ENCODE measurements at places on chromosomes 2 and 18.

DNA sequence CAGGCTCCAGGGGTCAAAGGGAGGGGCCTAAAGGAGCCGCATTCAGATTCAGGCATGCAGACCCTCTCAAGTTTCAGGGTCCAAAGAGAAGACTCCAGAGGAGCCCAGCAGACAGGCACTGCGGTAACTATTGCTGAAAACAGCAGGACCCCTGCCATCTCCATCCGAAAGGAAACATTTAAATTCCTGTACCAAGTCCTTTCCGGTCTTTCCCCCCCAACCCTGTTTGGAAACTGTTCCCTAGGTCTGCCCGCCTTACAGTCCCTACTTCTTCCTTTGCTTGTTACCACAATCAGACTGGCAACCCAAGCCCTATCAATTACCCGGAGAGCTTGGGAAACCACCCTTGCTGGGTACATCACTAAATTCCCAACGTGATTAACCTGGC, 82.0 kb downstream of the DNMT3A start:
- no peak for DNase-seq

- no peak for DNase-seq
Observed at GRCh38 chr18:60996822-60997221, 336.4 kb upstream of the CDH20 start.

DNA sequence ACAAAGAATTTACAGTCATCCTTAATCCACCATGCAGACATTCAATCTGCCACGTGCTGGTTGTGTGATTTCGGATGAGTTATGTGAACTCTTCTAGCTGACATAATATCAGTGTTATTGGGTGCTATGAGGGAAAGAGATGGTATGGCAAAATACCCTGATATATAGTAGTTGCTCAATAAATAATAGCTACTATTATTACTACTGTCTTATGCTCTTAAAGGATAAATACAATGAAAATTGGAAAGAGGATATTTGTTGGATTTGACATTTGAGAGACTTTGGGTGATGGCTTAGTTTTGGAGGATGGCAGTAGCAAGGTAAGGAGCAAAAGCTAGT, 86.5 kb downstream of the MYO3B start:
- DNase-seq: no peak

DNA sequence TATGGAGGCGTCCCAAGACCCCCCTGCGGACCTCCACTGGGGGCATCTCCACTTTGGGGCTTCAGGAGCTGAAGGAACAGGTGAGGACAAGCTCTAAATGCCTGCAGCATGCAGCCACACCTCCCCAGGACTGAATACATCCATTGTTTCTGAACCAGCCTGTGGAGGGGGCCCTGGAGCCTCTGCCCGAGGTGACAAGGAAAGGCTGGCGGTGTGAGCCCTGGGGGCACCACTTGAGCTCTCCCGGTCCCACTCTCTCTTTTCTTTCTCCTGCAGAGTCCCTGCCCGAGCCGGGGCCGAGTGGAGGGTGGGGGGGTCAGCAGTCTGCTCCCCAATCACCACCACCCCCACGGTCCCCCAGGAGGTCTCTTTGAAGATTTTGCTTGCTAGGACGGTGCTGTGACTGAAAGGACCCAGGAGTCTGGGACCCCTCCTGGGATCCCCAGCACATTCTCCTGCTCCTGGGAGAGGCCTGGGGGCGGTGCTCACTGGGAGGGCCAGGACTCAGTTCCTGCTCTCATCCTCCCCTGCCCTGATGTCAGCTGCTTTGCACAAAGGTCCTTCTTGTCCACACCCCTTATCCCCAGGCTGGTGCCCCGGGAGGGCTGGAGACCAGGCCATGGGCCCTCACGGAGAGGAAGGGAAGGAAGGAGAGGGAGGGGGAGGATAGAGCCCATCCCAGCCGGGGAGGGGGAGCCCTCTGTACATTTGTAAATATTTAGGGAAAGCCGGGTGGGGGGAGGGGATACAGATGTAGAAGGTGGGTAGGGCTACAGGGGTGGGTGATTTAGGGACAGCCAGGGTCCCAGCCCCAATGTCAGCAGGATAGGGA, 5.7 kb downstream of the CHPF start:
- DNase-seq: no peak

DNA sequence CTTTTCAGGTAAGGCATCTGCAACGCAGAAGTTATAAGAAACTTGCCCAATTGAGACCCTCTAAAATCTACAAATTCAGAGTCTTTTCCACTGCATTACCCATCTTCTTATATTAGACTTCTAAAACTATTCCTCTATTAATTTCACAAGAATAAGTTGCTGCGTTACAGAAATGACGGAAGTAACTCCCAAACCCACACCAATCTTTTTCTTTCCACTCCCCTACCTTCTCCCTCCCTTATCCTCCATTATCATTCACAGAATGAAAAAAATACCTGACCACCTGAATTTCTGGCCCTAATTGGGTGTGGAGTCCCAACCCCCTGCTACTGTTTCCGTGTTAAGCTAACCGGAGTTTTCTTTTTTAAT, 689 bp downstream of the RPRD1A start:
- no peak for DNase-seq

DNA sequence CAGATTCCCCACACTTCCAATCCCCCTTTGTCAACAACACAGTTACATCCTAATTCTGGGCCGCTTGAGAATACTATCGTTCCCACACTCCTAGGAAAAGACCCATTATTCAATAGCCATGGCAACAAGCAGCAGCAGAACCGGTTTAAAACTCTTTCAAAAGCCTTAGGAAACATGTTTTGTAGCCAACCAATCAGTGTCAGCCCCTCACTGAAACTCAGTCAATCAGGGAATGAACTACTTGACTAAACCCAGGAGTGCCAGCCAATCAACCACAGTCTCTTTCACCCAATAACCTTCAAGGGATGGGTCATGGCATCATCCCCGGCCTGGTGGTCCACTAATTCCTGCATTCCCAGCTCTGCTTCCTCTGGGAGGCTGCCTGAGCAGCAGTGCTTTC, 204.8 kb upstream of the HS6ST1 start:
- DNase-seq: no peak

DNA sequence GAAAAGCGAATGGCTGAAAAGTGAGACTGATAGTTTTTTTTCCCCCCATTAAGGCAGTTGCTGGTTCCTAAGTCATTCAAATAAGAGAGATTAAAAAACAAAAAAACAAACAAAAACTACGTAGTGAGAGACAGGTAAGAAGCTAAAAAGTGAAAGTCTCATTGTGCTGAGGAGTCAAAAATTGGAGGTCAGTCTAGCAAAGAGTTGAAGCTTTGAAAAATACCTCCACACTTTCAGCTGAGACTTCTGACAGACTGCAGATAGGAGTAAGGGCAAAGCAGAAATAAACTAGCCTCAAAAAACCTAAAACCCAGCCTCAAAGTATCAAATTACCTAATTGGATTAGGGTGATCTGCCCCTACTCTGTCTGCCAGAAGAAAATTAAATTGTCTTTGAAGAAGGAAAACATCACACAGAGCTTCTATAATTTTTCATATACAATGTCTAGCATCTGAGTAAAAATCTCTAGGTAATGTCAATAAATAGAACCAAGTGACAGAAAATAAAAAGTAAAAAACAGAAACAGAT, 10.9 kb upstream of the EIF2AK3 start:
- DNase-seq: no peak

GRCh38 chr2:71353248-71353647, 21.7 kb downstream of the ZNF638 start:
- DNase-seq: no peak

DNA sequence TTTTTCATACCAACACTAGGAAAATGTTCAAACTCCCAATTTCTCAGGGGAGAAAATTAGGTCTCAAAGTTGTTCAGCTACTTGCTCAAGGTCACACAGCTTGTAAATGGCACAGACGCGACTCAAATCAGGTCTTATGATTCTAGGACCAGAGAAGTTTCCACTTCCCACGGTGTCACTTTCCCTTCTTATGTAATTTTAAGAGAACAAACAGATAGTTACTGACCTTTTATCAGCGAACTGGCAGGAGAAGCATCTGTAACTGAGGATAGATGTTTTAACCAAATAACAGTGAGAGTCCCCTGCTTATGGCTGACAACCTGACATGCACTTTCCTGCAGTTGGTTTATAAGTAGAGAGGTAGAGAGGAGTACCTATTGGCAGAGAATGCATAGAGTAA, 2.1 kb upstream of the KCNJ3 start:
- DNase-seq: no peak

GRCh38 chr2:62369541-62370202, 136.3 kb downstream of the TMEM17 start:
- no peak for DNase-seq

- DNase-seq: no peak
Observed at GRCh38 chr2:100206731-100207255, 64.4 kb upstream of the AFF3 start.

DNA sequence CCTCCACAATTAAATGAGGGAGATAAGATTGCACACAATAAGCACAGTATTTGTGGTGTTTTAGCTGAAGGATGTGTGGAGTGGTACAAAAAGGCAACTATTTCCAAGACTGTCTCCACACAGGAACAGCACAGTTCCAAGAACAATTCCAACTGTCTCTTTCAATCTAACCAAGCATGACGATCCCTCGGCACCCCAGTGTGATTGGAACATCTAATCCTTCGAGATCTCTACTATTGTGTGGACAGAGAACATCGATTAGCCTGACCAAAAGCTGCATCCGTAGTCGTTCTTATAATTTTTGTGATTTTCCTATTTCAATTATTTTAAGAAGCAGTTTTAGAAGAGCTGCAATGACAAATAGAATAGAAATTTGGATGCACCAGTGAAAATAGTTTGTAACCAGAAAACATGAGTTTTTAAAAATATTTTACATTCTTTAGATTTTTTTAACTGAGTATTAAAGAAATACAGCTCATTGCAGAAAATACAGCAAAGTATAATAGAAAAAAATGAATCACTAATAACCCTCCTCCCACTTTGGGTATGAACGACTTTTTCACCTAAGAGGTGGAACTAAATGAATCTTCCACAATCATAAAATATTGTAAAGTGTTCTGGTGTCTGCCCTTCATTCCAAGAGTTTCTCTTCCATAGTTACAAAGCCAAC, 76.4 kb upstream of the CABLES1 start:
- DNase-seq: no peak

DNA sequence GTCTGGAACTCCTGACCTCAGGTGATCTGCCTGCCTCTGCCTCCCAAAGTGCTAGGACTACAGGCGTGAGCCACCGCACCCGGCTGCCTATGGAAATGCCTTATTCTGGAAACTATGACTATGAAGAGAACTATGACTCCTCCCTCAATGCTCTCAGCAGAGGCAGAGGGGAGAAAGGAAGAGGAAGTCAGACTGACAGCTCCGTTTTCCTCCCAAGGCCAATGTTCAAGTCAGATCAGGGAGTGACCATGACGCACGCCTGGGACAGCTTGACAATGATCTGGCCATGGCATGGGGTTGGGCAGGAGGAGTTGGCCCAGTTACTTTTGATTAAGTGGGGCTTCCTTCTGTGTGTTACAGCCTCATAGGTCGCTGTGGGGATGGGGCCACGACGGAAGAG, 44.3 kb upstream of the MRPL33 start:
- DNase-seq: no peak

- peak; percentile 55 for DNase-seq
Observed at GRCh38 chr2:32168513-32168912, 2.8 kb downstream of the SLC30A6 start.

GRCh38 chr2:96684883-96685576, 42.5 kb downstream of the FER1L5 start:
- DNase-seq: no peak

- DNase-seq: no peak
Observed at GRCh38 chr2:208542465-208543041, 136.0 kb downstream of the PTH2R start.

DNA sequence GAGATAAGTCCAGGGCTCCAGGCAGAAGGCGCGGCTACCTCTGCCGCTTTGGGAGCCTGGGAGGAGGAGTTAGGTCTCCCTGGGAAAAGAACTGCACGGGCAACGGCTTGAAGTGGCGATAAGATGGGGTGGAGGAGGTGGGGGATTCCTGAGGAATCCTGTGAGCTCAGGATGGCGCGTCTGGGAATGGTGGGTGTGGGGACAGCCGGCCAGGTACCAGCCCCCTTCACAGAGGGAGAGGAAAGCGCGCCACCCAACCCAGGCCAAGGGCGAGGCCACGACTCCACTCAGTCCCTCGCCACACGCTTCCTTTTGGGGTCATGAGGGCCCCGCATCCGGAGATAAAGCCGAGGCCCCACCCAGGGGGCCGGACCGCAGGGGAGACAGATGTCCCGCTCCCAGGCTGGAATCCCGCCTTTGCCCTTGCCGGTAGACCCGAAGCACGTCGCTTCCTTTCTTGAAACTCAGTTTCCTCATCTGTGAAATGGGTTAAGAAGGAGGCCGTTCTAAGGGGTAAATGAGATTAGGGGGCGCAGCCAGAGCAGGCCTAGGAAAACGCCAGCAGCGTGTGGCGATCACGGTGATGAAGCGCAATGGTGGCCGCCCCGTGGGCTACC, 1.7 kb upstream of the CTDSP1 start:
- peak; percentile 98 for DNase-seq

DNA sequence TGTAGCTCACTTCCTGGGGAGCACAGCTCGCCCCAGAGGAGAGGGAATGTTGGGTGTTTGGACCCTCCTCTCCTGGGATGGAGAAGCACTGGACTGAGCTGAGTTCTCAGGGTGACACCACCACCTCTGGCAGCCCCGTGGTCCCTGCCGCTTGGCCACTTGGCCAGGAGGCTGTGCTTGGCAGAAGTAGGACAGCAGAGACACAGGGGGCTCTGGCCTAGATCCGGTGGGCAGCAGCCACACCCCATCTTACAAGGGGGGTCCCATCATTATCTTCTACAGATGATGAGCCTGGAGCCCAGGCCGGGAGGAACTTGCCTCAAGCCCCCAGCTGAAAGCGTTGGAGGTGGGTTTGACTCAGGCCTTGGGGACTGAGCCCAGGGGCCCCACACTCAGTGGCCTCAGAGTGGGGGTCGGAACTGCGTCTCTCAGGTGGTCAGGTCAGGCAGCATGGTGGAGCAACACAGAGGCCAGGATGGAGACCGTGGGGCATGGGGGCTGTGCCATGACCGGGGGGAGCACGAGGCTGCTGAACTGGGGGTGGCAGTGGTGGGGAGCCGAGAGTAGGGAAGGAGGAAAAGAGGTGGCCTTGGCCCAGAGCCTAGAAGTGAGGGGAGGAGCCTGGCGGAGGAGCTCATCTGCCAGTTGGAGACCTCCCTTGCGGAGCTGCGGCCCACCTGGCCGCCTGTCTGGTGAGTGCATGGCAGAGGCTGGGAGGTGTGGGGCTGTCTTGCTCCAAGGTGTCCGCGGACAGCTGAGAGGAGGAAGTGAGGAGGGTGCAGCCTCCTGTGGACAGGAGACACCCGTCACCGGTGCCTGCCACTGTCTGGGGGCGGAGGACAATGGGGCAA, 63.6 kb upstream of the HDAC4 start:
- no peak for DNase-seq

DNA sequence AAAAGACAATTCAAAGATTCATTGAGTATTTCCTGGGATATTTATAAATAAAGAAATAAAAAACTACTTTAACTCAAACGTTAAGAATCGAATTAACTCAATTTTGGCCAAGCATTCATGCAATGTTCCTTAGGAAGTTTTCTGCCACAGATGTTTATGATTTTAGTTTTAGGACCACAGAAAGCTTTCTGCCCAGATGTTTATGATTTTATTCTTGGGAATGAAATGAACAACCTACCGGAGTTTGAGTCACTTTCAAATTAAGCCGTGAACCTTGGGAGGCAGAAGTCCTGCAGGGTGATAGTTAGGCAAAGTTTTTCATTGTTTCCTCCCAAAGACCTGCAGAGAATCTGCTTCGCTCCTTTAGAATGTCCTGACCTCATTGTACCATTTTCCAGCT, 34.7 kb upstream of the MBP start:
- no peak for DNase-seq

Data from CMK (cell line).